Fibroblast of gingiva (primary cell): ENCODE measurements at places on chromosomes 5 and 9.
A peak's percentile ranks its signal among the peaks of the same experiment; 100 is the strongest.

DNA sequence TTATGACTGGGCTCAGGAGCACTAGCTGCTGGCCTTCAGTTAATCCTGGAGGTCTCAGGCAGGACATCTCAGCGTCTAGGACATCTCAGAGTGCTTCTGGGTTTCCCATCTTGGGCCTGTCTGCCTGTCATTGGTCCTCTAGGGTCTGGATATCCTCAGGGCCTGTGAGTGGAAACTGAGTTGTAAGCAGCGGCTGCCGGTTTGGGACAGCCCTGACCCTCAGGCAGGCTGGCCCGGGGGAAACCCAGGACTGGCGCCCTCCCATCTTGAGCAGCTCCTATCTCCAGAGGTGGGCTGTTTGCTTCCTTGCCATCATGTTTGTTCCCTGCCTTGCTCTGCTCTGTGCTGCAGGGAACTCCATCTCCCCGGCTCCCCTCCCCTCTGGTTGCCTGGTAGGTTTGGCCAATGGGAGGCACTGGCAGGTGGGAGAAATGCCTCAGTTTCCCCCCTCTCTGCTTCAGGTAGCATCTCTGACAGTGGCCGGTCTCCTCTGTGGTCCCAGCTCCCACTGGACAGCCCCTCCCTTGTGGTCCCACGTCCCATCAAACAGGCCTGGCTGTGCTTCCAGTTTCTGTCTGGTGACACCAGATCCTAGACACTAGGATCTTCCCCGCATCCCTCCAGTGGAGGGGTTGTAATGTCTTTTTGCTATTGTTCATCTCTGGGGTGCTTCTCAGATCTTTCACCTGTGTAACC, 57.4 kb downstream of the ARHGEF37 start:
- DNase-seq, result no peak

DNA sequence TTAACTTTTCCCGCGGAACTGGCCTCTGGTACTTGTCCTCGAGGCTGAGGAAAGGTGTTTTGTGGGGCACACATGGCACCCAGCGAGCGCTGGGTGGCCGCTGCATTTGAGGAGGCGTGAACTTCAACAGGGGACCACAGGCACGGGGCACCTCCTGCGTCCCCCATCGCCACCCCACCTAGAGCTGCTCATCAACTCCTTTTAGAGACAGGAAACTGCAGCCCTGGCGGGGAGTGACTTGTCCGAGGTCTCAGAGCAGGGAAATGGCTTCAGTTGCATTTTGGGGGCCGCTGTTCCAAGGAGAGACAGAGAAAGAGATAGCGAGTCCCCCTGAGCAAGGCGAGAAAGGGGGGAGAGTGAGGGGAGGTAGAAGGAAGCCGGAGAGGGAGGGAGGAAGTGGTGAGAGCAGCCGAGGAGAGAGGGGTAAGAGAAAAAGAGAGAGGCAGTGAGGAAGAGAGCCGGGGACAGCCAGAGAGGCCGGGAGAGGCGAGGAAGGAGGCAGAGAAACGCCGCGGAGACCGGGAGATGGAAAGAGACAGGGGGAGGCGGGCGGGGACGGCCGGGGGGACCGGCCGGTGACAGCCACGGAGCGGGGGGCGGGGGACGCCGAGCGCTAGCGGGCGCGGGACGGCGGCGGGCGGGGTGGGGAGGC, 12.5 kb upstream of the LHX2 start:
- DNase-seq, result no peak

DNA sequence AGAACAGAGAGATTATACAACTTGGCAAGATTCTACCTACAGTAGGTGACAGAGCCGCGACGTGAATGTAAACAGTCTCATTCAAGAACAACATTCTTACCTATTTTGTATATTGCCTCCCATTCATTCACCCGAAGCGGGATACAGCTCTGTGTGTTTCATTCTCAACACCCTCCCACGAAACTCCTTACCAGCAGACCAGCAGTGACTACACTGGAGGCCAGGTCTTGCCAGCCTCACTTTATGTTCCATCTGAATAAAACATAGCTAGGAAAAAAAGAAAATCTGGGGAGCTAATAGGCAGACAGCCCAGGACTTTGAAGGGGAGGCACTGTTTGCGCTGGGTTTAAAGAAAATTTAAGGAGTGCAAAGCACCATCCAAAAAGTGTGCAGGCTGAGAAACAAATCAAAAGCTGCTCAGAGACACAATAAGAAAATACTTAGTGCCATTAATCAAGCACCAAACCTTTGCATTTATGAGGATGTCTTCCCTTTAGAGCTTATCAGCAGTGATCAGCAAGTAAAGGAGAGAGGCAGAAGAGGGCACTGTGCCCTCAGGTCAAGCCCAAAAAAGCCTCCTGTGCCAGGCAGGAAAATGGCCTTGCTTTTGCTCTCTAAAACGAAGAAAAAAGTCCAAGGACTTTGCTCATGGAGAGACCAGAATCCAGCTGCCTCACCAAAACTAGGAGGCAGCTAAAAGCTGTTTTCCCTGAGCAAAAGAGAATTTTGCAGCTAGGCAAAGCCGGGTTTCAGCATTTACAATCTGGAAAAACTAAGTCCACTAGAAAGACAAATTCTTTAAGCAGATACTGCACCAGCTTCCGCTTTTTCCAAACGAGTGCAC, 295.1 kb downstream of the BNC2 start:
- peak; percentile 27 for DNase-seq

- DNase-seq, result peak; percentile 78
These were observed at the start of gene PIP5KL1 for GRCh38 chr9:127930231-127931091. PIP5KL1 (minus strand) TSS chr9:127930777; CDS start chr9:127930752, 25 bp downstream.

GRCh38 chr9:107594908-107595530, 105.5 kb upstream of the KLF4 start:
- no peak for DNase-seq

GRCh38 chr5:27830546-27830945, 792.2 kb upstream of the CDH9 start:
- no peak for DNase-seq

DNA sequence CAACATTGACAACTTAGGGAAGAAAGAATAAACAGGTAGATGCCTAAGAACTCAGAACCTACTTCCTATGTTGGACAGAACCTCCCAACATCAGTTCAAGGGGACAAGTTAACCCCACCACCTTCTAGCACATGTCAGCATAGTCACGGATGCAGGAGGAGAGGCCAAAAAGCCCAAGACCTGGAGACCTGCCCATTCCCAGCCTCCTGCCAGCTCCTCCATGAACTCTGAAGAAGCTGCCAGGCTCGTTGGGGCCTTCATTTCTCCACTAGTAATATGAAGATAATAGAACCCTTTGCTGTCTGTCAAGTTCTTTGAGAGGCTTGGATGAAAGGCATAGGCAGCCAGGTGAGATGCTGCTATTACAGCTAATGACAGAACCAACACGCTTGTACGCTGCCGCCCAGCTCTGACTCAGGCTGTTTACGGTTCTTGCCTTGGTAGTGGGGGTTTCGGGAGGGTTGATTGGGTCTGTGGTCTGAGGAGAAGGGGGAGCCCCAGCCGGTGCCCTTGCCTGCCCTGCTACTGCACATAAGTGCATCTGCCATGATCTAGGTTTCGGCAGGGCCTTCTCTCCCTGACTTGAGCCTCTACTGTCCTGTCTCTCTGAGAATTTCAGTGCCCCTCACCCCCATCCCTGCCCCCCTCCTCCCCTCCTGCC, 82.2 kb downstream of the NRG2 start:
- DNase-seq, result no peak

DNA sequence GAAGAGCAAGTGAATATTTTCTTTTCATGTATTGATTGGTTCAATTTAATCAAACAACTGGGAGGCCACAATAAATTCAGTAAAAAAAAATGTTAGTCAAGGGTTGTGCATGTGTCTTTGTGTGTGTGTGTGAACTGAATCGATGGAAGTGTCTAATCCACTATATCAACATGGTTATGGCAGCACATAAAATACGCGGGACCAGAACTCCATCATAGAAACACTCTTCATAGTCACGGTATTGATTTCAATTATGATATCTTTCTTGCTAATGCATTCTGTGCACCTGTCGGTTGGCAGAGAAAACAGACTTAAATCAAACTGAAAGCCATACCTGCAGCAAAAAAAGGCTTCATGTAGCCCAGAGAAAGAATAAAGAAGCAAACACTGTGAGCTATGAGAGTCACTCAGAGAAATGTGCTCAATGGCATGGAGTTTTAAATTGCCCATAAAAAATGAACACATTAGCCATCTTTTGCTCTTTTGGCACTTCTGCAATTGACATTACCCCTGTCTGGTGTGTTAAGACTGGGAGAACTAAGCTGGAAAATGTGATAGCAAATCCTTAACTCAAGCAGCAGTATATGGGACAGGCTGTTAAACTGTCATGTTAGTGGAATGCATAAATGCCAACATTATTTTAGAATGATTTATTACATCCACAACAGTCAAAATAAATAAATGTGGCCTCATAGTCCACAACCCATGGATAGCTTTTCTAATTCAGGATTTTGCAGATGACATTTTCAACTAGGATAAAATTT, 642.4 kb upstream of the C9orf72 start:
- DNase-seq, result no peak

GRCh38 chr5:135379046-135379654, 19.9 kb downstream of the MACROH2A1 start:
- no peak for DNase-seq
